ENCODE measurements at places on chromosomes 2 and 18.

- DNase-seq, result peak; percentile 71
- no peaks in the 10 kb centered on the region for H3K36me3 ChIP-seq
- peak overlapping the region; percentile 76 for H3K27ac ChIP-seq
- no peaks in the 10 kb centered on the region for H3K27me3 ChIP-seq
- H3K4me3 ChIP-seq, result no peak overlapping the region
- peaks cover 14% of the 10 kb centered on the region for H3K4me1 ChIP-seq
Measured at GRCh38 chr2:127637725-127638252, 8.2 kb upstream of the GPR17 start.

DNA sequence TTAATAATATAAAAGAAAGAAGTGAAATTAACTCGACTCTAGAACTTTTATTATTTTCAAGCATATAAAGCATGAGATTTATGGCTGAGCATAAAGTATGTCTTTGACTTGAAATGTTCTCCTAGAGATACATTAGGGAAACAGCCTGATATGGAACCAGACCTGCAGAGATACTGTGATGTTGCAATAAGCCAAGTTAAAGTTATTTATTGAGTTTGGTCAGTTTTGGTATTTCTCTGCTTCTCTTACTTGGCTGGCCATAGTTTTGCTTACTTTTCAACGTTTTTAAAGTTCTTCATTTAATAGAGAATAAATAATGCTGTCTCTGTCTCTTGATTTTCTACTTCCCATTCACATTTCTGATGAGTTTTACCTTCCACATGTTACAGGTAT, 76.0 kb downstream of the GFPT1 start:
- H3K4me1 ChIP-seq, result peaks cover 19% of the 10 kb centered on the region
- no peak overlapping the region for H3K4me3 ChIP-seq
- no peak overlapping the region for H3K27ac ChIP-seq
- no peaks in the 10 kb centered on the region for H3K36me3 ChIP-seq

DNA sequence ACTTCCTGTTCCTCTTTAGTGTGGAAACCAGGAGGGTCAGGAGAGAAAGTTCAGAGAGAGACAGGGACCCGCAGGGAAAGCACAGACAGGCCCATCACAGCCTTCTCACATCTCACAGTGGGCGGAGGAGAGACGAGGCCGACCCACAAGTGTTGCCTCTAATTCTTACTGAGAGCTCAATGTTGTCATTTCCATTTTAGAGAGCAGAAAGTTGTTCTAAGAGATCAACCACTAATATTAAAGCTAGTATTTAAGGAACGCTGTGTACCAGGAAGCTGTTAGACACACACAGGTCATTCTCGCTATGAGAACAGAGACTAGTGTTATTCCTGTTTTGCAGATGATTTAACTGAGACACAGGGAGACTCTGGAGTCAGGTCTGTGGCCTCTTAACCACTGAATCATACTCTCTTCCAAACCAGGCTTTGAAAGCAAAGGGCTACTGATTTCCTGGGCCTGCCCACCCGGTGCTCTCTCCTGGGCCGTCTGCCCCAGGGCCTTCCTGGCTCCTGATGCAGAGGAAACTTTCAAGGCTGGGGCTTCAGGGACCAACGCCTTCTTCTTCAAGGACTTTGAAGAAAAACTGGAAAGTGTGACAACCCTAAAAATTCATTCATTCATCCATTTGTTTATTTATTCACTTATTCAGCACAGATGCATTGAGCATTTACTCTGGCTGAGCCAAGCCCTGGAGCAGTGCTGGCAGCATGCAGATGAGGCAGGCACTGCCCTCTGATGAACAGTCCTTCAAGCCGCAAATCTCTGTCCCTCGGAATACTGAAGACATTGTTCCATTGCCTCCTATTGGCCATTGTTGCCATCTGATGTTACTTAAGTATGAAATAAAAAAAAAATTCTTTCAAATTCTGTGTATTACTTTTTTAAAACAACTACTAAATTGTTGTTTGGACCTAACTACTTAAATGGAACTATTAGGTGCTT, 37.2 kb upstream of the BIN1 start:
- H3K27ac ChIP-seq, result peak overlapping the region; percentile 64
- no peaks in the 10 kb centered on the region for H3K27me3 ChIP-seq
- peaks cover 43% of the 10 kb centered on the region for H3K4me1 ChIP-seq
- peak; percentile 61 for DNase-seq
- no peak overlapping the region for H3K4me3 ChIP-seq

GRCh38 chr18:35190948-35191697, 49.7 kb upstream of the ZNF397 start:
- H3K27me3 ChIP-seq, result no peaks in the 10 kb centered on the region
- H3K4me1 ChIP-seq, result no peaks in the 10 kb centered on the region
- DNase-seq, result no peak
- H3K27ac ChIP-seq, result no peak overlapping the region

DNA sequence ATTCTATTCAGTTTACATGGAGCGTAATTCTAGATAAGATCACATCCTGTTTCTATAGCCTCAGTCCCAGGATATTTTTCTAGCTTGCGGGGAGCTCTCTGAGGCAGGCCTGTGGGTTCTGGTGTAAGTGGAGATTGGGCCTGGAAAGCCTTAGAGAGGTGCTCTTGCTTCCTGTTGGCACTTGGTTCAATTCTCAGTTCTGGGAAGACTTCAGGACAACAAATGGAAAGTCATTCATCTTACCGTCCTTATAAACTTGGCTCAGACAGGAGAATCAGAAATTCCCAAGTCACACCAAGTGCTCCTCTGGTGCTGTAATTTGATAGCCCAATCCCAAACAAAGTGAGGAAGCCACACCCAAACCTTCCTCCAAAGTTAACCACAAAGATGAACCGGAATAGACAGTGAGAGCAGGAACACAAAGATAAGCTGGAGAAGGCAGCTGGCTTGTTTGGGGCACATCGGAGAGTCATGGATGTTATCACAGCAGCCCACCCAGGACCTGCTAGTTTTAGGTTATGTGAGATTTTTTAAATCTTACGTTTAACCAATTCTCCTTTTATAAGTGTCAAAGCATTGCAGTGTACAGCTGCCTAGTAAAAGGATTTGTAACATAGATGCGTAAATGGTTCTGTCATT, 144.3 kb upstream of the MAP3K20 start:
- no peaks in the 10 kb centered on the region for H3K27me3 ChIP-seq
- DNase-seq, result peak; percentile 88
- no peak overlapping the region for H3K27ac ChIP-seq
- H3K4me3 ChIP-seq, result peak overlapping the region; percentile 30
- H3K36me3 ChIP-seq, result no peaks in the 10 kb centered on the region
- H3K4me1 ChIP-seq, result peaks cover 18% of the 10 kb centered on the region

DNA sequence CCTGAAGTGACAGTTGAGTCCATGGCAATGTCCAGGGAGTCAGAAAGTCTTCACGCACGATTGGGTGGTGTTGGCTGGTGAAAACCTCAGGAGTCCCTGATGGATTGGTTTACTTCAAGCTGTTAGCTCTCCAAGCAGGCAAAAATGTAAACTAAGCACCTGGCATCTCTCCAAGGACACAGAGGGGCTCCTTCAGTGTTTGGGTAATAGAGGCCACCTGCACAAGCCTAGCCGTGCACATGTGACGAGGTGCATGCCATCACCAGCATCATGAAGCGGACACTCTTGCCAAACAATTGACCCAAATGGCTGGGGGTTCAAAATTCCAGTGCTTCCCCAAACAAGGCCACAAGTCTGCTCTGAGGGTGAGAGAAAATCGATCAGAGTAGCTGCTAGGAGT, 104.7 kb upstream of the CD302 start:
- no peak for DNase-seq
- no peak overlapping the region for H3K27ac ChIP-seq
- H3K36me3 ChIP-seq, result no peaks in the 10 kb centered on the region
- H3K4me3 ChIP-seq, result no peak overlapping the region
- H3K4me1 ChIP-seq, result peaks cover 4% of the 10 kb centered on the region

- peak overlapping the region; percentile 41 for H3K27ac ChIP-seq
- no peak overlapping the region for H3K4me3 ChIP-seq
- peak; percentile 70 for DNase-seq
- H3K36me3 ChIP-seq, result no peaks in the 10 kb centered on the region
Measured at GRCh38 chr2:150520887-150521664, 33.6 kb upstream of the RND3 start.

DNA sequence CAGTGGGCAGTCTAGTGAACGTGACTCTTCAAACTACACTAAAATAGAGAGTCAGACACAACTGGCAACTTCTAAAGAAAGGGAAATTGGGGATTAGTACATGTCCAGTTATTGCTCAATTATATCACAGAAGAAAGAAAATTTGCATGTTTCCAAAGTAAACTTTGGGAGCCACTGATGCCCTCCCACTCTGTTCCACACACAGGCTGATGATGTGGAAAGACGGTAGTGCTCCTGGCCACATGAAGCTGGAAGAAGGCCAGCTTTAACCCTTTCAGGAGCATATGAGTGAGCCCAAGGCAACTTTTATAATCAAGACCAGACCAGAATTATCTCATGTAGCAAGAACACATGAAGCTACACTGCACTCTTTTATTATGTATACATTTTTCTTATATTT, 141.0 kb downstream of the NR4A2 start:
- no peaks in the 10 kb centered on the region for H3K4me1 ChIP-seq
- DNase-seq, result peak; percentile 1
- H3K36me3 ChIP-seq, result no peaks in the 10 kb centered on the region
- H3K27ac ChIP-seq, result no peak overlapping the region
- H3K27me3 ChIP-seq, result no peaks in the 10 kb centered on the region
- H3K4me3 ChIP-seq, result no peak overlapping the region

DNA sequence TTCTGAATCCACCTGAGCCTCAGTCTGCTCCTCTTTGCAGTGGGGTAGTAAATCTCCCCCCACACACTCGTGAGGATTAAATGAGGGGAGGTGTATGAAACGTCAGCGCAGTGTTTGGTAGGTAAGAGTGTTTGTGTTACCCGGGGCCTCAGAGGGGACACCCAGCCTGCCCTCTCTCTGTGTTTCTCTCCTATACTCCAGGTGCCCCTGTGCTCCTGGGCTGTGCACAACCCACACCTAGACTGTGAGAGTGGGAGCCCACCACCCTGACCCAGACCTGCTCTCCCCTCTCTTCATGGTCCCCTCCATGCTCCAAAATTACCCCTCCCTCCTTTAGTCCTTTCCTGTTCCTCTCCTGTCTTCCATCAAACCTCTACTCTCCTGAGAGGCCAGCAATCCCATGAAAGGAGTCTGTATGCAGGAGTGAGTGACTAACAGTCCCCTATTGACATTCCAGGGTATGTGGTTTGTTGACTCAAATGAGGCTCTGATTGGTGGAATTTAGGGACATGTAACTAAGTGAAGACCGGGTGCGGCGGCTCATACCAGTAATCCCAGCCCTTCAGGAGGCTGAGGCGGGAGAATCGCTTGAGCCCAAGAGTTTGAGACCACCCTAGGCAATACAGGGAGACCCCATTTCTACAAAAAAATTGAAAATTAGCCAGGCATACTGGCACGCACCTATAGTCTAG, 10.4 kb downstream of the CIB4 start:
- H3K4me3 ChIP-seq, result no peak overlapping the region
- H3K27ac ChIP-seq, result no peak overlapping the region
- peaks cover 6% of the 10 kb centered on the region for H3K4me1 ChIP-seq
- peak; percentile 36 for DNase-seq

GRCh38 chr18:74715865-74716712, 118.4 kb downstream of the ZNF407 start:
- no peaks in the 10 kb centered on the region for H3K27me3 ChIP-seq
- no peaks in the 10 kb centered on the region for H3K36me3 ChIP-seq
- no peak for DNase-seq
- H3K4me3 ChIP-seq, result no peak overlapping the region
- no peak overlapping the region for H3K27ac ChIP-seq

DNA sequence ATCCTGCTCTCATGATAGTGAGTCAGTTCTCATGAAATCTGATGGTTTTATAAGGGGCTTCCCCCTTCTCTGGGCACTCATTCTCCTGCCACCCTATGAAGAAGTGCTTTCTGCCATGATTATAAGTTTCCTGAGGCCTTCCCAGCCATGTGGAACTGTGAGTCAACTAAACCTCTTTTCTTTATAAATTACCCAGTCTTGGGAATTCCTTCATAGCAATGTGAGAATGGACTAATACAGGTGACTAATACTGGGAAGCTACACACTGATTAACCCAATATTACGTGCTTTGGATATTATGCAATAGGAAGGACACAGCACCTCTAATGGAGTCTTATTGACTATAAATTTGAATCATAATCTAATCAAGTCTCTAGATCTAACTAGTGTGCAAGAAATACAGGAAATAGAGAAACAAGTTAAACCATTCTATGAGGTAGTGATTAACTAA, 107.2 kb upstream of the ETAA1 start:
- peak; percentile 95 for DNase-seq
- no peaks in the 10 kb centered on the region for H3K36me3 ChIP-seq
- peak overlapping the region; percentile 82 for H3K27ac ChIP-seq
- H3K27me3 ChIP-seq, result no peaks in the 10 kb centered on the region

GRCh38 chr2:98572676-98573075, 35.6 kb downstream of the COA5 start:
- no peak overlapping the region for H3K4me3 ChIP-seq
- peak; percentile 47 for DNase-seq
- no peaks in the 10 kb centered on the region for H3K27me3 ChIP-seq

- H3K27me3 ChIP-seq, result no peaks in the 10 kb centered on the region
- peaks cover 13% of the 10 kb centered on the region for H3K4me1 ChIP-seq
- no peak for DNase-seq
- no peak overlapping the region for H3K4me3 ChIP-seq
- no peak overlapping the region for H3K27ac ChIP-seq
- H3K36me3 ChIP-seq, result peaks cover 24% of the 10 kb centered on the region
Measured at GRCh38 chr2:10572701-10573100, 117.1 kb downstream of the NOL10 start.

GRCh38 chr2:217077831-217078407, 218.1 kb upstream of the TNP1 start:
- no peak overlapping the region for H3K27ac ChIP-seq
- no peak overlapping the region for H3K4me3 ChIP-seq
- no peak for DNase-seq
- H3K4me1 ChIP-seq, result peaks cover 16% of the 10 kb centered on the region
- no peaks in the 10 kb centered on the region for H3K36me3 ChIP-seq

GRCh38 chr2:75076088-75076487, 117.6 kb downstream of the POLE4 start:
- no peaks in the 10 kb centered on the region for H3K27me3 ChIP-seq
- no peaks in the 10 kb centered on the region for H3K36me3 ChIP-seq
- H3K27ac ChIP-seq, result no peak overlapping the region
- H3K4me1 ChIP-seq, result peaks cover 6% of the 10 kb centered on the region

- DNase-seq, result peak; percentile 75
- H3K27me3 ChIP-seq, result no peaks in the 10 kb centered on the region
- peak overlapping the region; percentile 18 for H3K27ac ChIP-seq
- H3K36me3 ChIP-seq, result no peaks in the 10 kb centered on the region
- peaks cover 14% of the 10 kb centered on the region for H3K4me1 ChIP-seq
Measured at GRCh38 chr2:174051741-174052583, 86.8 kb upstream of the SP3 start.

All from astrocyte (in vitro differentiated cells and primary cell).